Astrocyte (in vitro differentiated cells and primary cell): ENCODE measurements at places on chromosomes 7 and 10. TPM values are rescaled to one million over a fixed set of nuclear protein-coding genes. Genes with fewer than 3 reads are reported as not detected.

Gene JAZF1
- total RNA-seq: 19.8 and 20.1 TPM in 2 replicates

Gene ZSCAN25
- 13.3 and 14.6 TPM in 2 replicates for total RNA-seq

Gene HOXA1
- 0.23 TPM in 1 of 2 replicates, not detected in the other for total RNA-seq

Gene PAPOLB
- total RNA-seq: not detected in 2 replicates

- peaks cover 27% of the 10 kb centered on the region for H3K4me1 ChIP-seq
- H3K36me3 ChIP-seq: peaks cover 37% of the 10 kb centered on the region
- DNase-seq: peak; percentile 40
- H3K4me3 ChIP-seq: no peak overlapping the region
- H3K27me3 ChIP-seq: no peaks in the 10 kb centered on the region
Measured at GRCh38 chr10:71831646-71832552, 19.2 kb downstream of the PSAP start.

DNA sequence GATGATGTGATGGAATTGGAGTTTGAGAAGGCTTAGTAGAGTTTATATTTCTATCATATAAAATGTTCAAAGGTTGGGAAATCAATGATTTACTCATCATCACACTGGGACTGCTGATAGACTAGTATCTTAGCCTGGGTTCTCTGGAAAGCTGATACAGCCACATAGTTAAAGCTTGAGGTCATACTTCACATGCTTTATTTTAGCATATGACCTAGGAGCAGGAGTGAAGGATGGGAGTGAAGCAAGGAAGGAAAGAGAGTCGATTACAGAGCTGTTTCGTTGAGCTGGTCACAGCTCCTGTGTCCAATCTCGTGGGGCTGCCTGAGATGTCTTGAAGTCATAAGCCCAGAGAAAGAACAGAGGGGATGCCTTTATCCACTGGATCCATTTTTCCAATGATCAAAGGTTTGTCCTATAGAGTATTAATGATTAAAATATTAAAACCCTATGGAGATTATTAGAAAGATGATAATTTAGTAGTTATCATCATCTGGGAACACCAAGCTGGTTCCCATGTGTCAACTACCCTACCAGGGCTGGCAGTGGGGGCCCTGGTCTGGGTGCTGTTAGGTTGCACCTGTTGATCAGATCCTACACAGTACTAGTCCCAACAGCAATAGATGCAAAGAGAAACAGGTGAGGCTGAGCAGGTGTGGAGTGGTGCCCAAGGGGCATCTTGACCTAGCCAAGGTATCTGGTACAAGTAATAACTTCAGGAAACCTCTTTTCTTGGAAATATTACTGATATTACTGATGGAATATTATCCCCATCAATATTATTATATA, 77.8 kb downstream of the BAMBI start:
- no peaks in the 10 kb centered on the region for H3K27me3 ChIP-seq
- DNase-seq: peak; percentile 4
- no peak overlapping the region for H3K27ac ChIP-seq
- no peaks in the 10 kb centered on the region for H3K4me1 ChIP-seq
- no peak overlapping the region for H3K4me3 ChIP-seq
- H3K36me3 ChIP-seq: no peaks in the 10 kb centered on the region

DNA sequence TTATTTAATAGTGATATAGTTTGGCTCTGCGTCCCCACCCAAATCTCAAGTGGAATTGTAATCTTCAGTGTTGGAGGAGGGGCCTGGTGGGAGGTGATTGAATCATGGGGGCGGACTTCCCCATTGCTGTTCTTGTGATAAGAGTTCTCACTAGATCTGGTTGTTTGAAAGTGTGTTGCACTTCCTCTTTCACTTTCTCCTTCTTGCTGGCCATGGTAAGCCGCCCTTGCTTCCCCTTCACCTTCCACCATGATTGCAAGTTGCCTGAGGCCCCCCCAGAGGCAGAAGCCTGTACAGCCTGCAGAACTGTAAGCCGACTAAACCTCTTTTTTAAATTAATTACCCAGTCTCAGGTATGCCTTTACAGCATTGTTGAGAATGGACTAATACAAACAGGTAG, 101.4 kb downstream of the MTPAP start:
- H3K4me3 ChIP-seq: no peak overlapping the region
- no peaks in the 10 kb centered on the region for H3K36me3 ChIP-seq
- no peak overlapping the region for H3K27ac ChIP-seq
- no peak for DNase-seq
- H3K27me3 ChIP-seq: no peaks in the 10 kb centered on the region

GRCh38 chr7:110358028-110358427, 732.9 kb upstream of the LRRN3 start:
- peak; percentile 20 for DNase-seq
- H3K27me3 ChIP-seq: no peaks in the 10 kb centered on the region
- no peak overlapping the region for H3K4me3 ChIP-seq
- no peaks in the 10 kb centered on the region for H3K36me3 ChIP-seq
- H3K27ac ChIP-seq: no peak overlapping the region
- H3K4me1 ChIP-seq: no peaks in the 10 kb centered on the region

GRCh38 chr7:64908358-64908757, 5.3 kb downstream of the ZNF273 start:
- no peaks in the 10 kb centered on the region for H3K36me3 ChIP-seq
- H3K4me1 ChIP-seq: peaks cover 5% of the 10 kb centered on the region
- no peaks in the 10 kb centered on the region for H3K27me3 ChIP-seq
- H3K4me3 ChIP-seq: no peak overlapping the region
- no peak for DNase-seq
- no peak overlapping the region for H3K27ac ChIP-seq

- no peak for DNase-seq
- H3K4me3 ChIP-seq: no peak overlapping the region
- H3K4me1 ChIP-seq: no peaks in the 10 kb centered on the region
- H3K36me3 ChIP-seq: no peaks in the 10 kb centered on the region
Measured at GRCh38 chr7:113176836-113177235, 58.5 kb upstream of the SMIM30 start.

GRCh38 chr7:142442396-142442795, 184.5 kb upstream of the PRSS58 start:
- H3K4me3 ChIP-seq: no peak overlapping the region
- H3K36me3 ChIP-seq: no peaks in the 10 kb centered on the region
- H3K27me3 ChIP-seq: no peaks in the 10 kb centered on the region
